D341Med (cell line): ENCODE measurements at places on chromosomes 12 and 14.

DNA sequence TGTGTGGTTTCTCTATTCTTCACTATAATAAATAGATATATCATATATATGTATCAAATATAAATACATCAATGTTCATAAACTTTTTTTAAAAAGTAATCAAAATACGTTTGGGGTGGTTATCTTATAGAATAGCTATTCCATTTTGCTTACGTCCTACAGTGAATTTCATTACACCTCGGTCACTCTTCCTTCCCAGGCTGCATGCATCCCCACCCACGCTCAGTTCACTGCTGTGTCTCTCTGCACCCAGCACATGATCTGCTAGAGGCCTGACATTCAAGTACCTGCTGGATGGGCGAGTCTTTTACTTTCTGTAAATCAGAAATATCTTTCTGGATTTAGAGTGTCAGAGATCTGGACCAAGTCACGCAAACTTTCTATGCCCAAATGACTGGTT is 3.6 kb downstream of the STX2 start:
- no peak for DNase-seq

DNA sequence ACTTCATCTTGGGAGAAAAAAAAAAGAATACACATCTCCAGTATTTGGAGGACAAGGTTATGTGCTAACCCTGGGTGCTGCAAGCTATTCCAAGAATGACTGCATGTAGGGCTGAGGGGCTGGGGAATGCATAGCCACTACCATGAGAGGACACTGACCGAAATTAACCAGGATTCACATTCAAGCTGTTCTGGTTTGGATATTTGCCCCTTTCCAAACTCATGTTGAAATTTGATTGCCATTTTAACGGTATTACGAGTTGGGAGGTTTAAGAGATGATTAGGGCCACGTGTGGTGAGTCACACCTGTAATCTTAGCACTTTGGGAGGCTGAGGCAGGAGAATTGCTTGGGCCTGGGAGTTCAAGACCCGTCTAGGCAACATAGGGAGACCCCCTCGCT is 18.5 kb upstream of the MARK3 start:
- no peak for DNase-seq

- DNase-seq: peak; percentile 93
These were observed at the start of gene MTA1 for GRCh38 chr14:105419195-105420091. Gene MTA1 (plus strand): TSS chr14:105419827. CDS start chr14:105420036, 209 bp downstream.

- DNase-seq: peak; percentile 74
These were observed 23.3 kb downstream of the GABARAPL1 start for GRCh38 chr12:10235761-10236631.

- no peak for DNase-seq
These were observed 903.6 kb upstream of the TMEM132C start for GRCh38 chr12:127363392-127363791.

DNA sequence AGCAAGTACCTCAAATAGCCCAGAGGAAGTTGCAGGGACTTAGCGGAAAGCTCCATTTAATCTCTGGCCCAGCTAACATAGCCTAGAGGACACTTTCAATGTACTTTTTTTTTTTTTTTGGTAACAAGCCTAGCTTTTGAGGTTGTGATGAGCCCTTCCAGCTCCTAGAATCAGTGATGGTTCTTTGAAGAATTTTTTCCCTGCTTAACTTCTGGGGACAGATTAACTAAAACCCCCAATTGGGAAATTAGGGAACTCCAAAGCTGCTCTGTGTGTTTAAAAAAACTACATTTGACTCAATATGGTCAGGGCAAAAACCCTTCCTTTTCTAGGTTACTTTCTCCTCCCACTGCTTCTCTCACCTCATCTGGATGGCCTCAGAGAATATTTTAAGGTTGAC is 23.9 kb upstream of the ITGA5 start:
- no peak for DNase-seq

DNA sequence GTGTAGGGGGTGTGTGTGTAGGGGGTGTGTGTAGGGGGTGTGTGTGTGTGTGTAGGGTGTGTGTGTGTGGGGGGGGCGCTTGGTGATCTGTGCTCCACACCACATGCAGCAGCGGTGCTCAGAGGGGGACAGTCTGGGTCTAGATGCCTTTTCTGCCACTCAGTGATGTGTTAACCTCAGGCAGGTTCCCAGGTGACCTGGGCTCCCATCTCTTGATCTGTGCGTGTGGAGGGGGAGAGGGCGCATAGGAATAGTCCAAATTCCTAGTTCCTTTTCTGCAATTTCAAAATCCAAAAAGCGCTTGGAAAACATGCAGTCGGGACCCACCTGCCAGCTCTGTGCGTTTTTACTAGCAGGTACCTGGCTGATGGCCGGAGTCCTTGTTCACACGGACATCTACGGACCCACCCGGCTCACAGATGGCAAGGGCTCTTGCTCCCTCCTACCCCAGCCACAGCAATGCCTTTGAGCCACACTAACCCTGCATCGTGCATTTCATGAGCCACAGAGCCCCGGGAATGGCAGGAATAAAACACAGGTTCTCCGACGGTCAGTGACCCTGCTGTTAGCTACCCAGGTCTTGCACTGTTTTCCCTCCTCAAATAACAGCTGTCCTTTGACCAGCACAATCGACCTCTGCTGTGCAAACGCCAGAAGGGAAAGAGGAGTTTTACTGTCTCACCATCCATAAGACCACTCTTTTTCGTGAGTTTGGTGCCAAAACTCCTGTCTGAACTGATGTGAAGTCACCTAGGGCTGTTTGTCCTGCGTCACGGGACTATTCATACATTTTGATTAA is 120.8 kb downstream of the GLT1D1 start:
- DNase-seq: no peak

GRCh38 chr14:81123811-81124210 is 96.9 kb downstream of the GTF2A1 start:
- DNase-seq: no peak

- no peak for DNase-seq
These were observed 28.5 kb downstream of the RASSF9 start for GRCh38 chr12:85807730-85808129.

DNA sequence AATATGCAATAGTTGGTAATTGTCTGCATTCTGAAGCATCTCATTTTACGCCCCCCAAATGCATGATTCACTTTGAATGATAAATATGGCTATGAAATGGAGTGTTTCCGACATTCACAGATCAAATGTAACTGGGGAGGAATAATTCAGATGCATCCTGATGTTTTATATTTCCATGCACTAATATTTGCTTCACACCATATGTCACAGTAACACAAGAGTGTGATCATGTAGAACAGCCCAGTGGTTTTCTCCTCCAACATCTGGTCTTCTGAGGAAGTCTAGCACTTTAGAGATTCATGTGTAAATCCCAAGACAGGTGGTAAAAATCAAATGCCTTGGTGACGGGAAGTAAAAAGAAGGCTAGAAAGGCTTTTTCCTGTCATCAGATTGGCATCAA is 273.1 kb downstream of the DIO2 start:
- no peak for DNase-seq
